Testis (tissue), 5 donors: ENCODE measurements at places on chromosomes 4 and X. TPM values are rescaled to one million over a fixed set of nuclear protein-coding genes. Genes with fewer than 3 reads are reported as not detected.
A peak's percentile ranks its signal among the peaks of the same experiment; 100 is the strongest.

The AVPR2 gene
- total RNA-seq, result 0.74 TPM

The INTU gene
- total RNA-seq, result 27.3 TPM

The HTN1 gene
- total RNA-seq, result not detected

The MAP9 gene
- 24.7 TPM for total RNA-seq

The PLP2 gene
- total RNA-seq, result 21.4 TPM

The GAB3 gene
- total RNA-seq, result 30.6 TPM

The TMPRSS11B gene
- not detected for total RNA-seq

The CD40LG gene
- total RNA-seq, result not detected

DNA sequence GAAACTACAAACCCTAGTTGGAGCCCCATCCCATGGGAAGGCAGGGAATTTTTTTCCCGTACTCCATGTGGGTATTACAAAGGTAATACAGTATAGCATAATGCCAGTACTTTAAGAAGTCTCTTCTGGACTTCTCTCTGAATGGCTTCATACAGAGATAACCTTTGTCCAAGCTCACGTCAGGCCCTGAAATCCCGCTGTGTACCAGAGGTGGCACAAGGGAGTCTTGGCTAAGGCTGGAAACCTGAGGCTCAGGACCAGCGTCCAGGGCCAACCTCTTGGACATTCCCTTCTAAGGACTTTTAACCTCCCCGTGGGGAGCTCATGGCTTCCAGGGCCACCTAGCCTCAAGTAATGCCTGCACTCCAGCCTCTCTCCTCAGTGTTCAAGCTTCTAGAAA lies 338.9 kb upstream of the FAM241A start:
- no peak for DNase-seq

DNA sequence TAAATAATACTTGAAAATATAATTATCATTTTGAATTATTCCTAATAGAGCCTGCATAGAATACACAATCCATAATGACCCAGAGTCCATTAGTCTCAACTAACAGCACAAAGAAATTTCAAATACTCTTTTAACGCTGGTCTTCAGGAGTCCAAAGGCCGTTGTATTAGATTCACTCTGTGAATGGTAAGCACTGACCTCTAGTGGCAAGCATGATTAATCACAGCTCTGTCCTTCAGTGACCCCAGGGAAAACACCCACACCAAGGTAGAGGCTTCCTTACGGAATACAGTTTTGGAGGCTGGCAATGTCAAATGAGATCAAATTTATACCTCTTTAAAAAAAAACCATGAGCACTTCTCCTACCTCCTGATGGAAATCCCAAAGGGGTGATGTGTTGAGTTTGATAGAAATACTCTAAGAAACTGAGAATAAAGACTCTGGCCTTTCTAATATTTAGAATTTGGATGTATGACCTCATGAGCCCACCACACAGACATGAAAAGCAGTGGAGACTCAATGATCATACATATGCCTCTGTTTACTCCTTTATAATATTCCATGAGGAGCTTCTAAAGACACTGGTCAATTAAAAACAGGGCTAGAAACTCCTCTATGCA lies 147.2 kb upstream of the DKK2 start:
- DNase-seq, result peak; percentile 32

DNA sequence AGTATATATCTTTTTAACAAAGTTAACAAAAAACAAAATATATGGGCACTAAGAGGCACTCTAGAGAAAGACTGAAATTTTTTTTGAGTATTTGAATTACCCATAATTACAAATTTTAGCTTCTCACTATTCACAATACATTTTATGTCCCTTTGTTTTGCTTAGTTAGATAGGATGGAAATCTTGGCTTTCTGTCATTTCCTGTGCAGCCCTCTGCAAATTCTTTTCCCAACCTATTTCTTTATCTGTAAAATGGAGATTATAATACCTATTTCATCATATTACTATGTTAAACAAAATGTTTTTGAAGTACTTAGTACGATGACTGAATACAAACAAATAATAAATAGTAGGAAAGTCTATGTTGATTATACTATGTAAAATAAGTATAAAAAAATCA lies 710.0 kb downstream of the CCSER1 start:
- no peak for DNase-seq

DNA sequence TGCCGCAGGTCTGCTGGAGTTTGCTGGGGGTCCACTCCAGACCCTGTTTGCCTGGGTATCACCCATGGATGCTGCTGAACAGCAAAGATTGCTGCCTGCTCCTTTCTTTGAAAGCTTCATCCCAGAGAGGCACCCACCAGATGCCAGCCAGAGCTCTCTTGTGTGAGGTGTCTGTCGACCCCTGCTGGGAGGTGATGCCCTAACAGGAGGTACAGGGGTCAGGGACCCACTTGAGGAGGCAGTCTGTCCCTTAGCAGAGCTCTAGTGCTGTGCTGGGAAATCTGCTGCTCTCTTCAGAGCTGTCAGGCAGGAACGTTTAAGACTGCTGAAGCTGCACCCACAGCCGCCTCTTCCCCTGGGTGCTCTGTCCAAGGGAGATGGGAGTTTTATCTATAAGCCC lies 162.7 kb downstream of the NAF1 start:
- no peak for DNase-seq

GRCh38 chr4:92304121-92304520 lies 355 bp downstream of the GRID2 start:
- no peak for DNase-seq

- no peak for DNase-seq
These were observed 49.5 kb downstream of the JADE3 start for GRCh38 chrX:46961574-46962283.

DNA sequence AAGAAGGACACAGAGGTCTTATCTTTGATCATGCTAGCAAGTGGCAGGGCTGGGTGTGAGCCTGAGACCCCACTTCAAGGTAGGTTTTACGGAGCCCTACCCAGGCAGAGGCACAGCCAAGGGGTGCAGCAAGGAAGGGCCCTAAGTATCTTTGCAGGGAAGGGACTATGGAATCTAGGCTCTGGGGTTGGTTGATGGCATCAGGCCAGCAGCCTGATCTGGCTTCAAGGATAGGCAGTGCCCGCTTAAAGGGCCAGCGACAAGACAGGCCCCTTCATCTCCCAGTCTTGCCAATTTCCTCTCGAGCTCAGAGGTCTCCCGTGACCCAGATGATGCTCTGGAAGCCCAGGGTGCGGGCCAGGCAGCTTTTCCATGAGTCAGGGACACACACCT lies 5.8 kb downstream of the ABLIM2 start:
- no peak for DNase-seq

- DNase-seq, result no peak
These were observed 2023.0 kb upstream of the AGA start for GRCh38 chr4:179465131-179465797.

DNA sequence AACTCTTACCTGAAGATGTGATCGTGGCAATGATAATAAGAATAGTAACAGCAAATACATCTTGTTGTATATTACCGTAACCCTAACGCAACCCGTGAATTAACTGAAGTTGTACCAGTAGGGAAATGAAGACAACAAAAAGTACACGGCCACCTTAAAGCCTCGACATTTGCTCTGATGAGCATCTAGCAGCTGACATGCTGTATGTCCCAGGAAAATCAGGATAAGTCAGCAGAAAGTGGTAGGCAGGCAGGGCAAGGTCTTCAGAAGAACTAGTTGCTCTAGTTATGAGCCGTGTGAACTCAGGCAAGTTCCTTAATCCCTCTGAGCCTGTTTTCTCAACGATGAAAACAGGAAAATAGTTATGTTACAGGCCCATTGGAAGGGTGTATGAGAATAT lies 7.7 kb upstream of the ASB5 start:
- DNase-seq, result no peak

DNA sequence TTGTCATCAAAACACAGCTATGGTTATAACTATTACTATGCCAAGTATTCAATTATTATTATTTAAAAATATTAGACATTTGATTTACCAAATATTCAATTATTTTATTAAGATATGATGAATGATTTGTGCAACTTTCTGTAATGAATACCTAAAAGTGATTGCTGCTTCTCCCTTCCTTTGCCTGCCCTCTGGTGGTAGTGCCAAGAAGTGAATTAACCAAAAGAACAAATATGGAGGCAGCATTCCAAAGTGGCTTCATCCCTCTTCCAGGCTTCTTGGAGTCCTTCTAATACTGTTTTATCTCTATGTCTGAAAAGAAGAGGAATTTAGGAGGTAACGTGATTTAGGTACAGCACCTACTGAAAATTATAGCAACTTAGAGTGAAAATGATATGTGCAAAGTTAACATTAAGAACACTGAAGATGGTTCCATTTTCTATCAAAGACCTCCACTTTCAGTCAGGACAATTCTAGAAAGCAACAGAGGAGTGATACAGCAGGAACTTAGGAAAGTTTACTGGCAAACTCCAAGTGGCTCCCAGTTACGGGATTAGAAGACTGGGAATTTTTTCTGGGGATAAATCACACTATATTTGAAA lies 43.0 kb downstream of the ENPEP start:
- DNase-seq, result peak; percentile 39

DNA sequence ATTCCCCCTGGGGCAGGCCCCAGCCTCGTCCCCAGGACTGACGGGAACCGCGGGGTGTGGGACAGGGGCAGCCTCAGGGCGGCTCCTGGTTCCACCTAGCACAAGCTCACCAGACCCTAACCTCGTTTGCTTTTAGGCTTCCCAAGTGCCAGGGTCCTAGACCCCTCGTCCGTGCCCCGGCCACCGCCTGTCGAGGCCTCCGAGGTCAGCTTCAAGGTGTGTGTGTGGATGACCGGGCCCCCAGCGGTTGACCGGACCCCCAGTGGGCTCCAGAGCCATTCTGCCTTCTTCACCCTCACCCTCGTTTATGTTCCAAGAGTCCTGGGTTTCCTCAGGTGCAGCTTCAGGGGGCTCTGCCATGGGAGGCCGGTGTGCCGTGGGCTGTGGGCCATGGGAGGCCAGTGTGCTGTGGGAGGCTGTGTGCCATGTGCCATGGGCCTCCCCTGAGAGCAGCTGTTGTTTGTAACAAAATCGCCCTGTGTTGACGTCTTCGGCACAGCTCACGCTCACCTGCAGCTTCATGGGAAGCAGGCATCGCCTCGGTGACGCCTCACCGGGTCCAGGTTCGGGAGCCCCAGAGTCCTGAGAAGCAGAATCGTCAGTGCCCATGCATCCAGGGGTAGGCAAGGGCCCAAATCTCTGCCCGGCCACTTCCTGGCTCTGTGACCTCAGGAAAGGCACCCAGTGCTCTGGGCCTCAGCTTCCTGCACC lies 43.0 kb upstream of the HMX1 start:
- no peak for DNase-seq

GRCh38 chr4:141786946-141787345 lies 150.6 kb downstream of the IL15 start:
- no peak for DNase-seq

GRCh38 chr4:184873054-184873453 lies 47.3 kb upstream of the ACSL1 start:
- DNase-seq, result no peak

GRCh38 chr4:71406459-71406963 lies 67.7 kb downstream of the SLC4A4 start:
- no peak for DNase-seq

GRCh38 chr4:106126062-106126461 lies 189.9 kb downstream of the TBCK start:
- DNase-seq, result no peak
